ENCODE measurements at places on chromosomes 2 and 18. TPM values are rescaled to one million over a fixed set of nuclear protein-coding genes. Genes with fewer than 3 reads are reported as not detected.

GRCh38 chr2:39175026-39175812, 54.4 kb upstream of the SOS1 start:
- no peak for DNase-seq

GRCh38 chr2:239715606-239716005, 309.5 kb downstream of the NDUFA10 start:
- DNase-seq, result no peak

- no peak for DNase-seq
Measured at GRCh38 chr2:43619511-43619910, 17.5 kb upstream of the PLEKHH2 start.

DNA sequence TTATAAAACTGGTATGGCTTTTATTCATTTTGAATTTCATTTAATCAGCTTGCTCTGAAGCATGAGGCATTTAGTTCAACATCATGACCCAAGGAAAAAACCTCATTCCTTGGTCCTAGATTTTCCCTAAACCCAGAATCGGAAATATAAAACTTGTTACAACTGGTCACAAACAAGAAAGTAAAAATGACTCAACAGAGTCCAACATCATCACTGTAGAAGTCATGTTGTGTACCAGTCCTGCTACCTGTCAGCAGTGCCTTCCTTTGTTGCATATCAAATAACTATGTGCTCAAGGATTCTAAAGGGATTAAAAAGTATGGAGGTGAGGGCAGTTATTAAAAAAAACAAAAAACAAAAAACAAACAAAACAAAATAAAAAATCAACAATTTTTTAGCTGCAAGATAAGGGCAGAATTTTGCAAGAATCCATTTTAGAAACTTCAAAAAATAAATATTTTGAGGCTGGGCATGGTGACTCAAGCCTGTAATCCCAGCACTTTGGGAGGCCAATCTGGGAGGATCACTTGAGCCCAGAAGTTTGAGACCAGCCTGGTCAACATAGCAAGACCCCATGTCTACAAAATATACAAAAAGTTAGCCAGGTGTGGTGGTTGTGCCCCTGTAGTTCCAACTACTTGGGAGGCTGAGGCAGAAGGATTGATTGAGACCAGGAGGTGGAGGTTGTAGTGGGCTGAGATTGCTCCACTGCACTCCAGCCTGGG, 18.4 kb downstream of the NCKAP1 start:
- no peak for DNase-seq

DNA sequence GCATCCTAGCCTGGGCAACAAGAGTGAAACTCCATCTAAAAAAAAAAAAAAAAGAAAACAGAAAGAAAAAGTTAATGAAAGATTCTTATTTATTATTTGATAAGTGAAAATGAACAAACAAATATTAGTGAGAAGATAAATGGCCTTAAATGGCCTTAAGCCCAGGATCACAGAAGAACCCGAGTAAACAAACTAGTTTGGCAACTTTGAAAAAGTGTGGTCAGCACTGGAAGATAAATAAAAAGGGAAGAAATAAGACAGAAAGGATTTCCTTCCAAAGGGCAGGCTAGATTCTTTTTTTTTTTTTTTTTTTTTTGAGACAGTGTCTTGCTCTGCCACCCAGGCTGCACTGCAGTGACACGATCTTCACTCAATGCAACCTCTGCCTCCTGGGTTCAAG, 692.4 kb downstream of the CPS1 start:
- DNase-seq, result no peak

GRCh38 chr2:188518381-188518780, 226.7 kb downstream of the GULP1 start:
- DNase-seq, result no peak

DNA sequence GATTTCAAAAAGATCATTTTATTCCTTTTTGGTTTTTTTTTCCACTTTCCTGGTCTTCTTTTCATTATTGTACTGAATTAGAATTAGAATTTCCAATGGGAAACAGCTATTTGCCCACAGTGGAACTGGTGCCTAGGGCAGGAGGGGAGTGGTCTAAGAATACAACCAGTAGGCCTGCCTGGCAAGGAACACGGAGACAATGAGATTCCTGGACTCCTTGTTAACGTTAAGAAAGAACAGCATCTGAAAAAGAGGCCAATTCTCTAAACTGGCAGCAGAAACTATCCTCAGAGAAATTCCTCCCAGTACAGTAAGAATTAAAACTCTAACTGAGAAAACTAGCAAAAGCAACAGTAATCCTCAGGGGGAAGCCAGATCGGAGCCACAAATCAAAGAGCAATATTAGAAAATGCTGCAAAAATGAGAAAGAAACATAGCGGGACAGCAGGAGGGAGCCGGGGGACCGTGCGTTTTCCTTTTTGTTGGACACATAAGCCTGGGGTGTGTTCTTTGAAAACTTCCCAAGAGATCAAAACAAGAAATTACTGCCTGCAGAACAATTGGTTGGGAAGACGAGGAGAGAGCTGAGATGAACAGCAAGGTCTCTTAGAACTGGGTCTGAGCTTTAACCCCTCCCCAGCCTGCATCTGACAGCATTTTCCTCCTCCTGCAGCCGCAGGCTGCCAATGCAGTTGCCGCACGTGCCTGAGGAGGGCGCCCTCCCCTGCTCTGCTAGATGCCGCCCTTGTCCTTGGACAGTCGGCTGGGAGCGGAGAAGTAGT, 776.0 kb downstream of the TSN start:
- no peak for DNase-seq

GRCh38 chr2:46010925-46011490, 286.2 kb upstream of the EPAS1 start:
- peak; percentile 67 for DNase-seq

DNA sequence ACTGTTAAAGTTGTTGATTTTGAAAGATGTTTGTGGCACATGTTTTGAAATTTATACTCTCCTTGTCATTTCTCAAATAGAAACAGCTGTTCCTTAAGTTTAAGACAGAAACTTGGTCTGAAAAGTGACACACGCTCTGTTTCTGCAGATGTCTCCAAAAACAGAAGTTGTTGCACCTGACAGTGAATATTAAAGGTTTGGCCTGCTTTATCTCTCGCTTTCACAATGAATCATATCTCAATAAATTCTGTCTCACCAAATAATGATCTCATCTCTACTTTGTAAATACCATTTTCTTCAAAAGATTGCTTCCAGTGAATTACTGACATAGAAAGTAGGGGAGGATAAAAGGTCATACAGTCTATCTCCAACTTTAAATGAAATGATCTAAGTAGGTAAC, 294.9 kb upstream of the SYT4 start:
- DNase-seq, result no peak

DNA sequence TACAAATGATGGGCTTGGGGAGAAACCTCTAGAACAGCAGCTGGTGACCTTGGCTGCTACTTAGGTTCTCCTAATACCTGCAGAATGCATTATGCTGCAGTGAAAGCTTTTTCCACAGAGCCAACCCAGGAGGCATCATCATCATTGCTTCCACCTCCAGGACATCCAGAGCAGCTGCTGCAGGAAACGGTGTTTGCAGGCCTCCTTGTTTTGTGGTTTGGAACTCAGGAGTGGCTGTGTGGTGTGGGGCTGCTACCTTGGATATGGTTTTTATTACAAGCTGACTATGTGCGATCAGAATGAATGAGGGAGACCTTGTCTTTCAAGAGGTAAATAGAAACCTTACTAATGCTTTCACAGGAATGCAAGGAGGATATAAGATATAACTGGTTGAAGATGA, 82.9 kb upstream of the MCFD2 start:
- no peak for DNase-seq

- no peak for DNase-seq
Measured at GRCh38 chr18:363301-364085, 95.6 kb upstream of the THOC1 start.

DNA sequence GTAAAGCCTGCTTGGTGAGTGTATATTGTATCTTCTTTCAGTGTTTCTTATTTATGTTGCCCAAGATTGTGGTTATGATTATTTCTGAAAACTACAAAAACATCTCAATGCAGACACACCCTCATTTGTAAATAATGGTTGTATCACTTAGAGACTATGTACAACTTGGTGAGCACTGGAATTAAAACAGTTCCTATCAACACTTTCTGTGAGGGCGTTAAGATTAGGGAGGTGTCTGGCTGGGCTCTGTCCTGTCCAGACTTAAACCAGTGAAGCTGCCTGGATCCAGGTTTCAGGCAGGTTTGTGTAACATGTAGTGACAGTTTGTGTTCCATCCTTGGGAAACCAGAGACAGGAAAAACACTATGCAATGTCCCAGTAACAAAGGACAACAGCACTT, 49.7 kb downstream of the CTAGE1 start:
- no peak for DNase-seq

DNA sequence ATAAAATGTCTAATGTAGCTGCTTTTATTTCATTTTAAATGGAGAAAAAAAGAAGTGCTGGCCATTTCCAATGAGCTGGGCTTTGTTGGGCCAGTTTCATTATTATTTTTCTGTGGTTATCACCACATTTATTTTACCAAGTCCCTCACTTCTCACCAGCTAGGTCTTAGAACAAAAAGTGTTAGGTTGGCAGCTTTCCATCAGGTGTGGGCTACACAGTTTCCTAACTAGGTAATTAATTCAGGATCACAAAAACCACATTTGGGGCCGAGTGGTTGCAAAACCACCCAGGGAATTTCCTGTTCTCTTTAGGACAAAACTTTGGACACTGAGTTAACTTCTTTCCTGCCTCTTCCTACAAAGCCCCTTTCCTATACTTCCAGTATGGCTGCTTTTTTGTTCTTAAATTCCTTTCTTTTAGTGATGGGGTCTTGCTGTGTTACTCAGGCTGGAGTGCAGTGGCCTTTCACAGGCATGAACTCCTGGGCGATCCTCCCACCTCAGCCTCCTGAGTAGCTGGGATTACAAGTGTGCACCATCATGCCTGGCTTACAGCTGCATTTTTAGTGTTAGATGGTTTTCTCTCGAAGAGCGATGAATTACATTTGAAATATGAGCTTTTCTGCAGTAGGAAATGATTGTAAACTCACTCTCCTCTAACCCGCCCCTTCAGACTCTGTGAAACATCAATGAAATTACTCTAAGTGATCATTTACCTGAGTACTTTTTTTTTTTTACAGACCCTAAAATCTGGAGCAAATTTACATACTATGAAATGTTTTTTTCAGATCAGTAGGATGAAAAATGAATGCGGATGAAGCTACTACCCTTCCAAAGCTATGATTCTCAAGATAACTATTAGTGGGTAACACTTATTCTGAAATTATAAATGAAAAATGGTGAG, 2.6 kb upstream of the ZFP36L2 start:
- DNase-seq, result no peak

GRCh38 chr2:120293096-120294007, 40.7 kb downstream of the RALB start:
- DNase-seq, result no peak

- no peak for DNase-seq
Measured at GRCh38 chr2:54653572-54654204, 69.8 kb upstream of the EML6 start.

- no peak for DNase-seq
Measured at GRCh38 chr2:188776634-188777033, 197.5 kb upstream of the COL3A1 start.

GRCh38 chr2:170361090-170361936, 183.4 kb downstream of the MYO3B start:
- peak; percentile 76 for DNase-seq

GRCh38 chr2:127163921-127164320, 56.2 kb downstream of the CYP27C1 start:
- DNase-seq, result no peak

GRCh38 chr18:42086288-42086687, 131.3 kb downstream of the PIK3C3 start:
- no peak for DNase-seq

- DNase-seq, result peak; percentile 66
Measured at GRCh38 chr2:62197011-62197924, 1.4 kb downstream of the B3GNT2 start.

- no peak for DNase-seq
Measured at GRCh38 chr18:27094621-27095020, 90.5 kb downstream of the CHST9 start.

LONRF2 gene
- total RNA-seq, result not detected

TMEFF2 gene
- total RNA-seq, result not detected

GPR45 gene
- not detected for total RNA-seq

All from Karpas-422 (cell line).